Stimulated activated CD4-positive, alpha-beta T cell treated with anti-CD3 and anti-CD28 coated beads, TNF-alpha, amount 100 ng/mL, for 1 hour (primary cell): ENCODE measurements at places on chromosomes 2 and 18.

- DNase-seq = no peak
Measured at GRCh38 chr2:231290321-231291015, 92.0 kb downstream of the ARMC9 start.

- no peak for DNase-seq
Measured at GRCh38 chr2:142142595-142142994, 11.8 kb upstream of the LRP1B start.

DNA sequence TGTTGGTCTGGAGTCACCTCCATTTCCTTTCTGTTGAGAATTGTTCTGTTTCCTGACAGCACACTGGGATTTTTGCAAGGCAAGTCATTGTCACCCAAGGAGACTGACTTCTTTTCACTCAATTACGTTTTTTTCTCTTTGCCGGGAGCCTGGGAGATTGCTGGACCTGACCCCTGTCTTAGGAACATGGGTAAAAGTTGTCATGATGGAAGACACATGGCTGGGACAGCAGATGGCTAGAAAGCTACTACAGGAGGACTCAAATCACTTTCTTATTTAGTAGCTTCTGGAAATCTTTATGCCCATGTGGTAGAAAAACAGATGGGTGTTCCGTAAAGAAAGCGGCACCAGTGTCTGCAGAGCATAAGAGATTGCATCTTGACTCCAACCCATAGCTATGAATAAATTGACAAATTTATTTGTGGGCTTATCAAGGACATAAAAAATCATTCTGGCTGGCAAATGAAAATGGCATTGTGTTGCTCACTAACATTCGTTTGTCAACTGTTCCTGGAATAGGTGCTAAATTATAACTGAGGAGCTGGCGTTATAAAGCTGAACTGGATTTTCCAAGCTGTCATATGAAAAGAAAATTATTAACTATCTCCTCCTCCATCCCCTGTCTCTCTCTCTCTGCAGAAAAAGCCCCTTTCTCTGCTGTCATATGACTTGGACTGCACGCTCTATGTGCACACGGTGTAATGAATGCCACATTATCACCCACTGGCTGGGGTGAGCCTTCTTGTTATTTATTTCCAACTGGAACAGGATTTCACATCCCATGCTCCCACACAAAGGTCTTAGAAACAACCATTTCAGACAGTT lies 159.8 kb downstream of the SH3RF3 start:
- no peak for DNase-seq

GRCh38 chr2:192275632-192276031 lies 80.9 kb upstream of the TMEFF2 start:
- DNase-seq = no peak

DNA sequence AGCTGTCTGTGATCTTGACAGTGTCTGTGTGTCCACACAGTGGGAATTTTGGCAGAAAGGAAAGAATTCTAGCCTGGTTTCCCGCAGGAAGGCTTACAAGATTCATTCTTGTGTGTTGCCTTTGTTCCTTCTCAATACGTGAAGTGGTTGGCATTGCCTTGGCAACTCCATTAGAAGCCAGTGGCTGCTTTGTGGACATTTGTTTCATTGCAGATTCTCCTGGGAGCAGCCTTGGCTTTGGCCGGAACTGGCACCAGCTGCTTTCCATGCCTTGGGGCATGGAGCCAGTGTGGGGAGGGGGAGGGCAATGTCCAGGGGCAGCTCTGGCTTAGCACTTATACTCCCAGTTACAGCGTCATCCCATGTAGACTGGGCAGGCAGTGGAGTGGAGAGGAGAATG lies 39.4 kb downstream of the KIF5C start:
- no peak for DNase-seq

- DNase-seq = no peak
Measured at GRCh38 chr2:234625626-234626250, 128.9 kb upstream of the ARL4C start.

DNA sequence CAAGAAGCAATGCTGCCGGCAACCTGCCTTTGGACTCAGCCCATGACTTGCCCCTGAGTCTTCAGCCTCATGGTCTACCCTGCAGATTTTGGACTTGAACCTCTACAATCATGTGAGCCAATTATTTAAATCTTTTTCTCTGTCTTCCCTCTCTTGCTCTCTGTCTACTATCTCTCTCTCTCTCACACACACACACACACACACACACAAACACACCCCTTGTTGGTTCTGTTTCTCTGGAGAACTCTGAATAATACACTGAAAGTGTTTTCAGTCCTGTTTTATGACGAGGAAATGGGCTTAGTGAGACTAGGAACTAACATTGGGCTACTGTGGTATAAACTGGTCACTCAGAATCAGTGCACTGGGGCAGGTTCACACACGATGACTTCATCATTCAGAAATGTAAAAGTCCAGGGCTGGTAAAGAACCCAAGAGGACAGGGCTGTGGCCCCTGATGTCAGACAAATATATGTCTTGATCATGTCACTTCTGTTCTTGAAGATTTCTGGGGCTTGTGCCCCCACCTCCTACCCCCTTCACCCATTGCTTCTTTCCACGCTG lies 266.1 kb upstream of the SIX2 start:
- DNase-seq = no peak

GRCh38 chr2:227485429-227485828 lies 13.5 kb downstream of the AGFG1 start:
- DNase-seq = no peak

- DNase-seq = no peak
Measured at GRCh38 chr2:204104811-204105210, 168.2 kb downstream of the ICOS start.

DNA sequence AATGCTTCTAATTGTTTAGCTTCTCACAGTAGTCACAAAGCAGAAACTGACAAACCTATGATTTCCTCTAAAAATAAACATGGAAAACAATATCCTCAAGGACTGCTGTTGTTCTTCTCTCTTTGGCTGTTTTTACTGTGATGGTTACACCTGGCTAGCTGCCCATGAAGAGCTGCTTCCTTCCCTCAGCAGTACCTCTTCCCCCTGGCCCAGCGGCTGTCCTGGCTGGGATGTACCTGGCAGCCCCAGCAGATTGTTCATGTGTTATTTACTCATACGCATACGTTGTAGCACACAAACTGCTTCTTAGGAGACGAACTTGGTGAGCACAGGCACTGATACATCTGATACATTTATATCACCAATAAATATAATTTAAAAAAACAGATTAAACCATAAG lies 27.4 kb downstream of the NEMP2 start:
- DNase-seq = no peak

DNA sequence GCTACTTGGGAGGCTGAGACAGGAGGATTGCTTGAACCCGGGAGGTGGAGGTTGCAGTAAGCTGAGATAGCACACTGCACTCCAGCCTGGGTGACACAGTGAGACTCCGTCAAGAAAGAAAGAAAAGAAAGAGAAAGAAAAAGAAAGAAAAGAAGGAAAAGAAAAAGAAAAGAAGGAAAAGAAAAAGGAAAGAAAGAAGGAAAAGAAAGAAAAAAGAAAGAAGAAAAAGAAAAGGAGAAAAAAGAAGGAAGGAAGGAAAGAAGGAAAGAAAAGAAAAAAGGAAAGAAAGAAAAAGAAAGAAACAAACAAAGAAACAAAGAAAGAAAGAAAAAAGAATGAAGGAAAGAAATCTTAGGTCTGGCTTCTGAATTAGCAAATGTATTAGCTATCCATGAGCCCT lies 150.4 kb downstream of the TMEM163 start:
- DNase-seq = no peak

- DNase-seq = no peak
Measured at GRCh38 chr2:7127687-7128086, 210.5 kb downstream of the RNF144A start.

DNA sequence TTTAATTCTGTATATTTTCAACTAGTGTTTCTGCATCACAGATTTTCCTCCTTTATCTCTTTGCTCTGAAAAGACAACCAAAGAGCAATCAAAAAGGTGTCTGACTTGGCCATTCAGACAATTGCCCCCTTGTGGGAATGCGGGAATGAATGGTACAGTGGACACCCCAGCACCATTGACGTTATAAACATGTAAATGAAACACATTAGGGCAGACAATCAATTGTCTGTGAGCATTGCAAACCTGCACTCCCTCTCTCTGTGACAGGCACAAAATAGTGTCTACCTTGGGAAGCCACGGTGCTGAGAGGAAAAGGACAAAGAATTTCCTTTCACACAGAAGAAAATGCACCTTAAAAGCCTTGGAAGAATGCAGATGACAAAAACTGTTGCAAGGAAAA lies 8.0 kb downstream of the ZEB2 start:
- DNase-seq = no peak

- no peak for DNase-seq
Measured at GRCh38 chr18:55031576-55031975, 72.3 kb upstream of the CCDC68 start.

GRCh38 chr2:127673291-127674069 lies 1.9 kb downstream of the LIMS2 start:
- no peak for DNase-seq

- no peak for DNase-seq
Measured at GRCh38 chr2:69241664-69242514, 145.1 kb downstream of the GFPT1 start.

GRCh38 chr2:142825861-142826260 lies 51.6 kb upstream of the KYNU start:
- no peak for DNase-seq

GRCh38 chr2:235348329-235348728 lies 145.5 kb upstream of the AGAP1 start:
- no peak for DNase-seq

DNA sequence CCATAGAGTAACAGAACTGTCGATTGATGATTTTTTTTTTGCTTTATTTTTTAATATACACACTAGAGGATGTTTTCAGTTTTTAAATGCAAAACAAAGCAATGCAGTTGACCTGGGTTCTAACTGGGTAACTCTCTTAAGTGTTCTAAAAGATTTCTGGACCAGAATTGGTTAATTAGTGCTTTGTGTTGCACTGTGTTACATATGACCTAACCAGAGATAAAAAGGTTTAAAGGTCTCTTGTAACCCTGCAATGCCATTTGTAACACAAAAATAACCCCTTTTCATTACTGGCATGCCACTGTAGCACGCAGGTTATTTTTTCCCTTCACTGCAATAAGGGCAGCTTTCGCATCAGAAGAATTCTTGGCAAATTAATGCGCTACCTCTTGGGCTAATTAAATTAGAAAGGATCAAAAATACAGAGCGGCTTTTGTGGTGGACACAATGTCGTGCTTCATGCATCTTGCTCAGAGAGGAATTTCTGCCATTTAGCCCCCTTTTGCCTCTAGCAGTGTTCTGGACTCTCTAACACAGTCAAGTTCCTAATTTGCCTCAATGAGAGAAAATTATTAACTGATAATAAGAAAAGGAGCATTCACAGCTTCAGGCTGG lies 250.8 kb upstream of the ZEB2 start:
- DNase-seq = no peak

- DNase-seq = no peak
Measured at GRCh38 chr2:15163326-15163725, 397.8 kb downstream of the NBAS start.

DNA sequence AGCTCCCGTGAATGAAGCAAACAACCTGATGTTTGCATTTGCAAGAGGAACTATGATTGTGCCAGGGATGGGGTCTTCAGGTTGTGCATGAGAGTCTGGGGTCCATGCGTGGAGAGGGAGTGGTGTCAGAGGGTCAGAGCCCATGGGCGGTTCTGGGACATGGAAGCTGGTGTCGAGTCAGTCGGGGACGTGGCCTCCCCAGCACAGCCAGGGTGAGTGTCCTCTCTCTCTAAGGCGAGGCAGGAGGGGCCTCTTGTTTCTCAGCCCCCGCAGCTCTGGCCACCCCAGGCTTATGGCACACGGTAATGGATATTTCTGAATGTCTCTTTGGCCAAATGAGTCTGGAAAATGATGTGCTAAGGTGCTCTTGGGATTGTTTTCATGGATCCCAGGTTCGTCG lies 118.6 kb downstream of the RTP5 start:
- no peak for DNase-seq

- DNase-seq = no peak
Measured at GRCh38 chr2:191977754-191978153, 130.9 kb upstream of the CAVIN2 start.

DNA sequence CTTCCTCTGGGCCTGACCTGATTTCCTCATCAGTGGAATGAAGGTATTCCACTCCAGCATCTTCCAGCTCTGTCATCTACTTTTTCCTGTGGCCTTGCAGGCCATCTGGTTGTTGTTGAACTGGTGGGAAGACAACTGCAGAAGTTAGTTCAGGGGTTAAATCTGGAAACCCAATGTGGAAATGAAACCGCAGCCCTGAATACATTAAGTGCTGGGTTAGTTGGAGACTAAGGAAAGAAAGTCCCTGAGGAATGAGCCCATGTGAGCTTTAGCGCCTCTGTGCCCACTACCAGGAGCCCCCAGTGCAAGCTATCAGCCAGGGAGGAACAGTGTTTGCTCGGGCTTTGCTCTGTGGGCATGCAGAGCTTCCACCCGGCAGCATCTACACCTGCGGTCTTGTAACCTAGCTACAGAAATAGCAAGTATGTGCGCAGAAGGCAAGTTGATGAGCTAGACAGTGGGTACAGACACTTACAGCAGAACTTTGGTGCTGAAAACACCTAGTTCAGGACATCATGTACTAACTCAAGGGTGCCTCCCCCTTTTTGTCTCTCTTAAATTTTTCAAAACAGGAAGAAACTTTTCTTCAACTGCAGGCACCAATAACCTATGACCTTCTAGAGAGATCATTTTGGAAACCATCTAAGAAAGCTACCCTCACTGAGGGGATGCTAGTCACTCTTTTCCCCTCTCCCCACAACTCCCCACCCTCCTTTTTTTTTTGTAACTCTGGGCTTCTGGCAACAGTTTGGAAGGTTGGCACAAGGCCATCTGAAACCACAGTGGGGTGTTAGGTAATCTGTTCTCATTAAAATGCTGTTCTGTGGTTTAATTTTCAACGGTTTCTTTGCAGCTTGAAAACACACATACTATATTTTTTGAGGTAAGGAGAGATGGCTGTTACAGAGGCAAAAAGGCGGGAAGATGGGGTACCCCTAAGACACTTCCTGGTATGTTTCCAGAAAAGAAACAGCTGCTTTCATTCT lies 18.3 kb upstream of the CXCR4 start:
- DNase-seq = peak; percentile 59
